Lower lobe of right lung (tissue), 2 donors: ENCODE measurements at places on chromosomes 3 and 15. TPM values are rescaled to one million over a fixed set of nuclear protein-coding genes. Genes with fewer than 3 reads are reported as not detected.

The MYRIP gene
- total RNA-seq = 1.8 TPM

GRCh38 chr15:24933716-24934115 is 21.1 kb upstream of the SNRPN start:
- no peaks in the 10 kb centered on the region for H3K27me3 ChIP-seq
- H3K27ac ChIP-seq = no peak overlapping the region
- no peak overlapping the region for H3K4me3 ChIP-seq
- DNase-seq = no peak
- no peaks in the 10 kb centered on the region for H3K4me1 ChIP-seq

The CFAP92 gene
- 2.0 TPM for total RNA-seq

The C3orf62 gene
- 10.0 TPM for total RNA-seq

DNA sequence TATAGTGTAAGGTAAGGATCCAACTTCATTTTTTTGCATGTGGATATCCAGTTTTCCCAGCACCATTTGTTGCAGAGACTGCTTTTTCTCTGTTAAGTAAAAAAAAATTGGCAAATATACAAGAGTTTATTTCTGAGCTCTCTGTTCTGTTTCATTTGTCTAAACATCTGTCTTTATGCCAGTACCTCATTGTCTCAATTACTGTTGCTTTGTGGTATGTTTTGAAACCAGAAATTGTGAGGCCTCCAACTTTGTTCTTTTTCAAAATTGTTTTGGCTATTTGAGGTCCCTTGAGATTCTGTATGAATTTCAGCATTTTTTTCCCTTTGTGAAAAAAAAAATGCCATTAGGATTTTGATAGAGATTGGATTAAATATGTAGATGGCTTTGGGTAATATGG is 150.5 kb downstream of the MINAR1 start:
- no peaks in the 10 kb centered on the region for H3K4me1 ChIP-seq
- H3K36me3 ChIP-seq = no peaks in the 10 kb centered on the region
- H3K27ac ChIP-seq = no peak overlapping the region
- no peak overlapping the region for H3K4me3 ChIP-seq
- H3K27me3 ChIP-seq = no peaks in the 10 kb centered on the region

The HOMER2 gene
- total RNA-seq = 16.2 TPM

DNA sequence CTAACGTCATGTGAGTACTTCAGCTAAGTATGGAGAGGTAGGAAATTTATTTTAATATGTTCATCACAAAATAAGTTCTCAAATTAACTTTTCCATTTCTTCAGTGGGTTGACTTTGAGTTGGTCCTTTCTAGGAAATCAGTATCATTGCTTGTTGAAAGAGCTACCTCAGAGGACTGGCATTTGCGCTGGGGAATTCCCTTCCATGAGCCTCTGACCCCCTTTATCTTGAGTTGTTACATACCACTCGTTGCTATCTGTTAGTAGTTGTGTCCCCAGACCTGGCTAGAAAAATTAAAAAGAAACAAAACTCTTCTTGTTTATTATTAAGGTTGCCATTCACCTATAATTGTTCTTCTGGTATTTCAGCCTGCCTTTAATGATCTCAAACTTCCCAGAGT is 96.8 kb upstream of the ROBO2 start:
- DNase-seq = no peak
- H3K4me3 ChIP-seq = no peak overlapping the region
- H3K36me3 ChIP-seq = no peaks in the 10 kb centered on the region
